ENCODE measurements at places on chromosomes 1 and 21.

DNA sequence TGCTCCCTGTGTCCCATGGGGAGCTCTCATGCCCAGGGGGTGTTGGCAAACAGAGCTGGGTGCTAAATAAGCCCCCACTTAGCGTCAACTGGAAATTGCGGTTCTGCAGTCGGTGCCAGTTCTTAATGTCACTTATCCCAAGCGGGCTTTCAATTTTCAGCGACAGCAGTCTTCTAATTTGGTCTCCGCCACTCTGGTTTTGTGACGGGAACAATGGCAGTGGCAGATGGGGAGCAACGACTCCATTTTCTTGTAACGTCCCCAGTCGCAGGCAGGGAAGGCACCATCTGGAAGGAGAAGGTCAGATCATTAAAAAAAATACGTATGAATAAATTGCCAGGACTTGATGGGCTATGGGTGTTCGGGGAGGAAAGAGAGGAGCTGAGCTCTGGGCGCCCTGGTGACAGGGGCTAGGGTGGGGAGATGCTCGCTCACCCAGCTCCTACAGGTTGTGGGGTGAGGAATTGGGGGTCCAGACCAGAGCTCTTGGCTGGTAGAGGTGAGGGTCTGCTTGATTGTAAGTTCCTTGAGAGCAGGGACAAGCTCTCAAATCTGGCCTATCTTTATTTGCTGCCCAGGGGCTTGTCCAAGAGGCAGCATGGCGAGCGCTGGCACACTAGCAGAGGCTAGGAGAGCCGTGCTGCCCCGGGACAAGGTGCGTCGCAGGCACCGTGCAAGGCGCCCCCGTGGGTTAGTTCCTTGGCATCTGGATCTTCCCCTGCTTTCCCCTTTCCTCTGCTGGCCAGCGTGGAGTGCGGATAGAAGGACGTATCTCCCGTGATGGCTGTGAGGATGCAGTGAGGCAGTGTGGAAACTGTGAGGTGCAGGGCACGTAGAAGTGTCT lies 105.8 kb downstream of the ARHGEF10L start:
- DNase-seq: no peak

DNA sequence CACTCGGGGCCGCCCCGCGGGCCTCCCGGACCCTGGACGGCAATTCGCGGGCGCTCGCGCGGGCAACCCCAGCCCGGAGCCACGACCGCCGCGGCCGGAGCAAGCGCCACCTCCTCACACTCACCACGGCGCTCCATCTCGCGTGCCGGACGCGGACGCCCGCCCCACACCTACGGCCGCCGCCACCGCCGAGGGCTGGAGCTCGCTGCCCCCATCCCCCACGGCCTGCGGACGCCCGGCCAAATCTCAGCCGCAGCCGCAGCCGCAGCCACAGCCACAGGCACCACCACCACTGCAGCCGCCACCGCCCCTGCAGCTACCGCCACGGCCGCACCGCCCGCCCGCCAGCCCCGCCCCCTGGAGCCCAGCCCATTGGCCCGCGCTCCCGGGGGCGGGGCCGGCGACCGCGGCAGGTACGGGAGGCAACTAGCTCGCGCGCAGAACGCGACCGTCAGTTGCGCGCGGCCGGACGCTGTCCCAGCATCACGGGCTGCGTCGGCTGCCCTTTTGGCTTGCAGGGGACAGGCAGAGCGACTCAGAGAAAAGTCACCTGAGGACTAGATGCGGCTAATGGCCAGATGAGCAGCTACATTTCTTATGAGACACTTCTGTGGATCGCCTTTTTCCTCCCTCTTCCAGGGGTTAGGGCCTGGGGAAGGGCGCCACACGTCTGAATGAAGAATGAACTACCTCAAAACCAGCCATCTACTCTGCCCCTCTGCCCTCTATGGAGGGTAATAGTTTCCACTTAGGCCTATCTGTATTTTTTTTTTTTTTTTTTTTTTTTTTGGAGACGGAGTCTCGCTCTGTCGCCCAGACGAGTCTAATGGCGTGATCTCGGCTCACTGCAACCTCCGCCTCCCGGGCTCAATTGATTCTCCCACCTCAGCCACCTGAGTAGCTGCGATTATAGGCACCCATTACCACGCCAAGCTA lies at the start of gene ARHGAP29:
Gene ARHGAP29, minus strand, starts transcription at position 294 of the 936 bp plus-strand sequence. CDS start 5,973 bp downstream, outside the sequence.
- peak; percentile 71 for DNase-seq

DNA sequence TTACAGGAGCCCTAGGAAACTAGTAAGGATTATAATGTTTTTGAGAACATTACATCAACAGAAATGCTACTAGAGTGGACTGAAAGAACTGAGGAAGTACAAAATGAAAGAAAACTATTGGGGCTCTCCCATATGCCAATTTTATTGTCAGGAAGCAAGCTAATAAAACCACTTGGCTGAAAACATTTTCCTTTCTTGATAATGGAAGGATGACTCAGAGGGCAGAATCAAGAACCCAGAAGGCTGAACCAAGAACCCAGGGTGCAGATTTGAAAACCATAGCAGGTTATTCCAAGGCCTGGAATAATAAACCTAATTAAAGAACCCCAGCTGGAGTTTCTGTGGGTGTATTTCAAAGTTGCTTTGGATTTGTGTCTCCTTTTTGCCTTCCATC lies 70.7 kb downstream of the RPE65 start:
- DNase-seq: no peak

- DNase-seq: no peak
Measured at GRCh38 chr1:87130438-87130837, 198.2 kb upstream of the LMO4 start.

Data from activated T-cell treated with anti-CD3 and anti-CD28 coated beads, Interleukin-2, amount 50 U/mL, for 48 hours (primary cell).